ENCODE measurements at places on chromosomes 13 and 19.

DNA sequence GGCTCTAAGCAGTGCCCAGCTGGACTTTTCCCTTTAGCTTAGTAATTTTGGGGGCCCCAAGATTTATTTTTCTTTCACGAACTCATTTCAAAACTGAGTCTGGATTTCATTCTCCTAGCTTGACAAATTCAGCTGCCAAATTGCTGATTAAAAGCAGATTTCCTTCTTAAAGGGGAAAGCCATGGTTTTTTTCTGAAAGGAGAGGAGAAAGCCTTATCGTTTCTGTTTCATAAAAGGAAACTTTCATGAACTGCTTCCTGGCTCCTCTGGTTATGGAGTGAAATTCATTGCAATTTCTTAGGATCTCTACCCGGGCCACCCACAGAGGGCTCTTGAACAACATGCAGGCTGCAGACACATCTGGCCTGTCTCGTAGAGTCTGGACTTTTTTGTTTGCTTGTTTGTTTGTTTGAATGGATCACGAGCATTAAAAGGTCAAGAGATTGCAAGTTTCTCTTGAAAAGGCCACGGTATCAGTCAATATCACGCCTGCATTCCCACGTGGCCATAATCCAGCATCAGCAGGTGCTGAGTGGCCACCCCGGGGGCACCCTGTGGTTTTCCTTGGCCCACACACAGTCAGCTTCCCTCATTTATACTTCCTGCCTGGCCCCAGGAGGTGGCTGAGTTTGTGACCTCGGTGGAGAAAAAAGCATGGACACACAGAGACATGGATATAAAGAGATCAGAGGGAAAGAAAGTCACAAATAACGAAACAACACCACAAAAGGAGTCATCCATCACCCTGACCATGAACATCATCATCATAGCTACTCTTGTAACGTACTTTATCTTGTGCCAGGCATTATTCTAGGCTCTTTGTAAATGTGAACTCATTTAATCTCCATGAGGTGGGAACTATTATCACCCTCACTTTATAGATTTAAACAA, 10.5 kb upstream of the KLK4 start:
- peak; percentile 84 for DNase-seq

DNA sequence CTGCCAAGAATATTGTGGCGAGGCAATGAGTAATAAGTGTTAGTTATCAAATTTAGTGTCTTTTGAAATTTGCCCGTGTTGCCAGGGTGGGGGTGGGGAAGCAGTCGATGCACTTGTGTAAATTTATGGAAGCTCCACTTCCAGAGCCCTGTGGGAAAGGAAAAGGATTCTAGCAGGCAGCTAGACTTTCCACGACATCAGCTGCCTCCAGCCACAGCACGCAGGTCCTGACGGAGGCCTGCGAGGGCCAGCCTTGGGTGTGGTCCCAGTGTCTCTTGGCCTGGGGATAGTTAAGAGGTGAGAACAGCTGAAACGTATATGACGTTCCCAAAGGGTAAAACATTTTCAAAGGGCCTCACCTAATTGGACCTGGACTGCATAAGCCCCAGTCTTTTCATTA, 433.0 kb downstream of the TSHZ3 start:
- no peak for DNase-seq

DNA sequence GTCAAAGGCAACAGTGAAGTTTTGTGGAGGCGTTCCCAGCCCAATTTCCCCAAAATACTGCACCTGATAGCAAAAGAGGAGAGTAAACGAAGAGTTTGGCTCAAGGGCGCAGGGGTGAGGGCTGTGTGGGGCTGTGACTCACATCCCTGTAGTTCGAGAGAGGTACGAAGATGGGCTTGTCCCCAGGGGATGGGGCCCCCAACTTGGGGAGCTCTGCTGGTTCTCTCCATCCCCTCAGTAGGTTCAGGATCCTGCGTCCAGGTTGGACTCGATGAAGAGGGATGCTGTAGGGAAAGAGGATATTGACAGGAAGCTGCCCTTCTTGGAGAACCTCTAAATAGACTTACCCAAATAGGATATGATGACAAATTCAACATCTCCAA, 3.4 kb downstream of the NAPSA start:
- no peak for DNase-seq

DNA sequence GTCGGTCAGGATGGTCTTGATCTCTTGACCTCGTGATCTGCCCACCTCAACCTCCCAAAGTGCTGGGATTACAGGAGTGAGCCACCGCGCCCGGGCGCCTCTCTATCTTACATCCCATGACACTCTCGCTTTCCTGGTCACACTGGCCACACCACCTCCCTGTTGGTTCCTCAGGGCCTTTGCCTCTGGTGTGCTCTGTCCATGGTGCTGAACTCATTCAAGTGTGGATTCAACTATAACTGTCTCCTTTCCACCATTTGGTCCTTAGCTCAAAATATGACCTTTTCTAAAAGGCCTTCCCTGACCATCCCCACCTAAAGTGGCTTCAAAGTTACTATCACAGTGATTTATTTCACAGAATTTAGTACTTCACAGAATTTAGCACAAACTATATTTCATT, 3.7 kb upstream of the SMIM17 start:
- no peak for DNase-seq

DNA sequence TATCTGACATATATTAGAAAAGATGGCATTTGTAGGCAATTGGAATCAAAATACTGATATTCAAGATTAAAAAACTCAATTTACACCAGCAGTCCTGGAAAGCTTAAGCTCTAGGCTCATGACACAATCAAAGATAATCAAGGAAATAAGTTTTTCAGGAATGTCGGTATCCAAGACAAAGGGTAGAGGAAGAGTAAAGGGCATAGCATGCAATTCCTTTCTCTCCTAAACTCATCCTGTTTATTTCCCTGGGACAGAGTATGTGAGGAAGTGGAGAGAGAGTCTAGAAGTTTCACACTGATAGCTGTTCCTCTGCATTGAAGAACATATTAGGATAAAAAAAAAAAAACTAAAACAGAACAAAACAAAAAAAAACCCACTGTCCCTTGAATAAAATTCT, 2452.1 kb downstream of the PCDH9 start:
- no peak for DNase-seq

DNA sequence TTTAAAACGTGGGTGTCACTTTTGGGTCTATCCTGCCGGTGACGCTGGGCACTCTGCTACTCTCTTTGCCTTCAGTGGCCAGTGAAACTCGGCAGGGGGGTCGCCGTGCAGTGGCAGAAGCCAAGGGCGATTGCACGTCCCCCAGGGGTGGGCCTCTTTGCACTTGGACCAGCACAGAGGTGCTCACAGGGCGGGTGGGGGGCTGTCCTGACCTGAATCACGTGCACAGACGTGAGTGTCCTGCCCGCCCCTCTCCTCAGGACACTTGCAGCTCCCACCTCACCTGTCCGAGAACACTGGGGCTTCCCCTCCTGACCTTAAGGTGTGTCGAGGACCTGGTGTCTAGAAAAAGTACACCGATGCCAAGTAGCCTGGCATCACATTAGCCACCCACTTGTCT, 16.1 kb downstream of the COL4A1 start:
- DNase-seq: no peak

DNA sequence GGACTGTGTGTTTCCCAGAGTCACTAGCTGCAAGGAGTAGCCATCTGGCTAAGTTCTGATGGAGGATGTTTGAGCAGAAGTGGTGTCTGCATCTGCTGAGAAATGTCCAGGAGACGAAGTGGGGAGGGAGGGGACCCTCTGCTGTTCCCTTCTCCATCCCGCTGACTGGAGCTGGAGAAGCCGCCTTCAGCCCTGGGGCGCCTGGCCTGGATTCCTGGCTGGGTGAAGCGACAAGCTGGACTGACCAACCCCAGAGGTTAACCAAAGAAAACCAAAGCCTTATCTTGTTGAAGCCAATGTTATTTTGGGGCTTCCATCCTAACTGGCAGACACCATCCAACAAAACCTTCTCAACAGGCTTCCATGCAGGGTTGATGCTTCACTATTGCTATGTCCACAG, 67.6 kb downstream of the SLC7A1 start:
- DNase-seq: no peak

GRCh38 chr13:75906315-75906714, 270.2 kb downstream of the LMO7 start:
- no peak for DNase-seq

DNA sequence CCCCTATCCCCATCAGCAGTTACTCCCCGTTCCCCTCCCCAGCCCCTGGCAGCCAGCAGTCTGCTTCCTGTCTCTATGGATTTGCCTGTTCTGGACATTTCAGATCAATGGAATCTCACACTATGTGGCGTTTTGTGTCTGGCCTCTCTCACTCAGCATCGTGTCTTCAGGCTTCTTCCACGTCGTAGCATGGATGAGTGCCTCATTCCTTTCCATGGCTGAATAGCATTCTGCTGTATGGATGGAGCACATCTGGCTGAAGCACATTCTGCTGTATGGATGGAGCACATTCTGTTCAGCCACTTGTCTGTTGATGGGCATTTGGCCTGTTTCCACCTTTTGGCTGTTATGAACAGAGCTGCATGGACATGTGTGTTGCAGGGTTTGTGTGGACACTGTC, 29.5 kb downstream of the CRTC1 start:
- DNase-seq: no peak

DNA sequence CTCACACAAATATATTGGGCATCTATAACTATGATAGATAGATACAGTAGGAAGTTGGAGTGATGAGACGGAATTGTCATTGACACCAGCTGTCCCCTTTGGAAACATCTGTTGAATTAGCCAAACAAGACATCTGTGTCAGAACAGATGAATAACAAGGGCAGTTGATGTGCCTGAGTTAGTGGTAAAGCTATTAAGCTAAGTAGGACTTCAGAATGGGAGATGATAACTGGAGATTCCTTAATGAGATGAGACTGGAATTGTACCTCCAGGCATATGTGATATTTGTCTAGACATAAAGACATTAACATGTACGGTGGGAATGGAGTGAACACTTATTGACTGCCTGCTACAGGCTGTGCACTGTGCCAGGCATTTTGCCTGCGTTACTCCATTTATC, 78.7 kb downstream of the MBNL2 start:
- no peak for DNase-seq

- no peak for DNase-seq
Measured at GRCh38 chr13:90950160-90950559, 397.3 kb upstream of the MIR17HG start.

DNA sequence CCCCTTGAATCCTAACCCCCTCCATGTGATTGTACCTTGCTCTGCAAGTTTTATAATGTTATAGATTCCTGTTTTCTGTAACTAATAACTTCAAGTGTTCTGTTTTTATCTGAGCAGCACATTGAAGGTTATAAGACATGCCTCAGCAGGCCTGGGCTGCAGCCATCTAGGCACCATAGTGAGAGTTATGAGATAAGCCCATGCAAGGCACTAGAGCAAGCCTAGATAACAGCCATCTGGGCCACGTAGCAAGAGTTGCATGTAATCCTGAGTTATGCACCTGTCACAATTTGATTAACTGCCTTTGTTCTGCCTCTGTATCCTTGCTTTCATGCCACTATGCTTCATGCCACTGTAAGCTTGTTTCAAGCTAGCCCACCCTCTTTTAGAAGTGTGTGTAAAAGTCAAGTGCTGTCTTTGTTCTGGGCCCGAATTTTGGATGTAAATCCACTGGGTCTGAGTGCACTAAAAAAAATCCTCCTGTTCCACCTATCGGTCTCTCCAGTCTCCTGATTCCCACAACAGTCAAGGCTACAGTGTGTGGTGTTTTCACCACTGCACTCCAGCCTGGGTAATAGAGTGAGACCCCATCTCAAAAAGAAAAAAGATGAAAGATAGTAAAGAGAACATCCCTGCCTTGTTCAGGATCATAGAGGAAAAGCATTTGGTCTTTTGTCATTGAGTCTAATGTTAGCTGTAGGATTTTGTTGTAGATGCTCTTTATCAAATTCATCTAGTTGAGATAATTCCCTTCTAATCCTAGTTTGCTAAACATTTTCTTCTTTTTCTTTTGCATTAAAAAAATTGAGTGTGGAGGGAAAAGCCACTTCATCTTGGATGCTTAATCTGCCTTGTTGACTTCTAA, 16.0 kb upstream of the KBTBD6 start:
- no peak for DNase-seq

DNA sequence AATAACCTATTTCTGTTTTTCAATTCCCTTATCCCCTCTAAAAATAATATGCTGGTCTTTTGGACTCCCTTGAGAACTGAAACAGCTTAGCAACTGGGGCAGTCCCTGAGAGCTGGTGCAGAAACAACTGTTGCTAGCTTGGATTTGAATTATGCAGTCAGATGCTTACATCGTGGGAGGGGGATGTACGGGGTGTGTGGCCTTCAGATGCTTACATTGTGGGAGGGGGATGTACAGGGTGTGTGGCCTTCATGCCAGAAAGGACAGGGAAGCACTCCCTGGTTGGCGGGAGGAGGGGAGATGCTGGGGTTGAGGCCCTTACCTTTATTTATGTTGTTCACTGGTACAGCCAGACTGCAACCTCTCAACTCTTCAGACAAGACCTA, 25.6 kb downstream of the LRCH1 start:
- DNase-seq: peak; percentile 90

- DNase-seq: no peak
Measured at GRCh38 chr19:45814851-45815480, at the start of gene RSPH6A. Gene RSPH6A, minus strand, starts transcription at chr19:45815308. Its CDS starts 132 bp downstream, at chr19:45815176.

- DNase-seq: no peak
Measured at GRCh38 chr13:113112893-113113845, 7.6 kb downstream of the F7 start.

GRCh38 chr13:110993788-110994187, 78.9 kb upstream of the ANKRD10 start:
- DNase-seq: no peak

DNA sequence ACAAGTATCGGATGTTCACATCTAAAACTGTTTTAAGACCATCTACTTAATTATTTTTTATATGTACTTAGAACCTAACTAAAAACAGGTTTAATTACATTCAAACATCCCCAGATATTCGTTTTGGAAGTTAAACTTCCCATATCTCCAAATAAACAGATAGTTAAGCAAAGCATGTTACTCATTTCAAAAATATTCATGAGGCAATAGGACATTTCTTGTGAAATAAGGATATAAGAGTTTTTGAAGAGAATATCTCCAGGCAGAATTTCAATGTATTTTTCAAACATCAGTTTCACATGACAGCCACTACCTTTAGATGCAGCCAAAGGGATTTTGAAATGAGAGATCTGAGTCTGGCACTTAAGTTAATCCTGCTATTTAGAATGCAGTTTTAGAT, 697.5 kb downstream of the SLITRK1 start:
- DNase-seq: no peak
